ENCODE measurements at places on chromosomes 2 and 18.
A peak's percentile ranks its signal among the peaks of the same experiment; 100 is the strongest.

GRCh38 chr2:112096098-112096497, 41.0 kb downstream of the TMEM87B start:
- no peak for DNase-seq

DNA sequence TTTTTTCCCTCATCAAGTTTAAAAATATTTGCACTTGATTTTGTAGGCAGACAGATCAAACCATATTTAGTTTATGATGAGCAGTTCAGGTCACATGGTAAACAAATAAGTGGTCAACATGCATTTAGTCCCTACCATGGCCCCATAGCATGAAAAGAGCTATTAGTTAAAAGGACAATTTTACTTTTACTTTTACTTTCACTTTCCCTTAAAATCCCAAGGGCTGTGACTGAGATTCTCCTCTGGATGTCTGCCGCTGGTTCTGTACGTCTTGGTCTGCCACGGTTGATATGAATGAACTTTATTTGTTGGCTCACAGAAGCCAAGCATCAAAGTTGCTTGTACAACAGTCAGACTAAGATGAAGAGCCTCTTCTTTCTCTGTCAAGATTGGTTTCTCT, 626.2 kb upstream of the CDH7 start:
- DNase-seq, result no peak

- no peak for DNase-seq
These were observed 128.1 kb upstream of the MYCN start for GRCh38 chr2:15812187-15812780.

GRCh38 chr18:22114526-22115321, 54.7 kb upstream of the GATA6 start:
- DNase-seq, result no peak

DNA sequence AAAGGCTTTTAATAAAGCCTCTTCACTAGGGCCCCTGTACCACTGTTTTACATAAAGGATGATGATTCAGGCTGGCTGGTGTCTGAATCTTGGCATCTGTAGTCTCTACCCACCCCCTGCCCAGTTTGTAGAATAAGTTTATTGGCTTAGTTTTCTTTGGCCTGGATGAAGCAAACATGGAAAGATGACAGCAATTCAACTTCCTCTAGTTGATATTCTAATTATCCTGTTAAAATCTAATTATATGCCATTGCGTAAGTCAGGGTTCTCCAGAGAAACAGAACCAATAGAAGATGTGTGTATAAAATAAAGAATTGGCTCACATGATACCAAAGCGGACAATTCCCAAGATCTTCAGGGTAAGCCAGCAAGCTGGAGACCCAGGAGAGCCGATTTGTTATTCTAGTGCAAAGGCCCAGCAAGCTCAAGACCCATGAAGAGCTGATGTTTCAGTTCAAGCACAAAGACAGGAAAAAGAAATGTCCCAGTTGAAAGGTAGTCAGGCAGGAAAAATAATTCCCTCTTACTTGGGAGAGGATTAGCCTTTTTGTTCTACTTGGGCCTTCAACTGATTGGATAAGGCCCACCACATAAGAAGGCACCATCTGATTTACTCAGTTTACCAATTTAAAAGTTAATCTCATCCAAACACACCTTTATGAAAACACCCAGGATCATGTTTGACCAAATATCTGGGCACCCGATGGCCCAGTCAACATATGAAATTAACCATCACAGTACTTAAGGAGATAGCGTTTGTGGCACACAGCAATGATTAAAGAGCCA, 82.6 kb upstream of the LYPD1 start:
- no peak for DNase-seq

- no peak for DNase-seq
These were observed 20.9 kb downstream of the BCL2 start for GRCh38 chr18:63298400-63299365.

GRCh38 chr18:30908381-30908780, 134.2 kb downstream of the DSC3 start:
- DNase-seq, result no peak

- DNase-seq, result no peak
These were observed 27.1 kb upstream of the LBH start for GRCh38 chr2:30204281-30204680.

GRCh38 chr2:80380736-80381135, 76.2 kb upstream of the LRRTM1 start:
- DNase-seq, result peak; percentile 55

DNA sequence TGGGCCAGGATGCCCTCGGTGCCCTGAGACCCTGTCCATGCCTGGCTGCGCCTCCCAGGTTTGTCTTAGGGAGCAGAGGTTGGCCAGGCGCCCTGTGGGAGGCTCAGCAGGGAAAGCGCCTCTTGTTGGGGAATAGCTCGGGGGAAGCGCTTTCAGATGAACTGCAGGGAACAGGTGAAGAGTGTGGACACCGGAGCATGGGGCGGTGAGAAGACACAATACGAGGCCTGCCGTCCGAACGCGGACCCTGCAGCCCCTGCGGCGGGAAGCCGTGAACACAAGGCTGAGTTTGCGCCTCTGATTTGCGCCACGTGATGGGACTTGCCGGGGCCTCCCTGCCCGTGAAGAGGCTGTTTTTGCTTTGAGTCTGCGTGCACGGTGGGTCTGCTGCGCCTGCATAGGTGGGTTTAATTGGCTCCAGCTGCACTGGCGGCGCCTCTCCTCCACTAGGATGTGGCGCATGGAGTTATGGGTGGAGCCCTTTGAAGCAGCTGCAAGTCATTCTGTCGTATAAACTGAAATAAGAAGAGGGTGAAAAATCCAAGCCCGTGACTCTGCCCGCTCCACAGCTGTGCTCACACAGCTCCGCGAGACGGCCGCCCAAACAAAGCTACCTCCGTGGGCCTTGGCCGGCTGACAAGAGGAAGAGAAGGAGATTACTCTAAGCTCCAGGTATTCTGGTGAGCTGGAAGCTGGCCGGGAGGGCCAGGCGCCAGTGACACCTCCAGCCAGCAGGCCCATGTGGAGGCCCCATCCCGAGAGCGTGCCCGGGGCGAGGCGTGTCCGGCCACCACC, 103.5 kb upstream of the CTDP1 start:
- no peak for DNase-seq

- DNase-seq, result no peak
These were observed 1.2 kb downstream of the PPP1CB start for GRCh38 chr2:28752631-28753376.

DNA sequence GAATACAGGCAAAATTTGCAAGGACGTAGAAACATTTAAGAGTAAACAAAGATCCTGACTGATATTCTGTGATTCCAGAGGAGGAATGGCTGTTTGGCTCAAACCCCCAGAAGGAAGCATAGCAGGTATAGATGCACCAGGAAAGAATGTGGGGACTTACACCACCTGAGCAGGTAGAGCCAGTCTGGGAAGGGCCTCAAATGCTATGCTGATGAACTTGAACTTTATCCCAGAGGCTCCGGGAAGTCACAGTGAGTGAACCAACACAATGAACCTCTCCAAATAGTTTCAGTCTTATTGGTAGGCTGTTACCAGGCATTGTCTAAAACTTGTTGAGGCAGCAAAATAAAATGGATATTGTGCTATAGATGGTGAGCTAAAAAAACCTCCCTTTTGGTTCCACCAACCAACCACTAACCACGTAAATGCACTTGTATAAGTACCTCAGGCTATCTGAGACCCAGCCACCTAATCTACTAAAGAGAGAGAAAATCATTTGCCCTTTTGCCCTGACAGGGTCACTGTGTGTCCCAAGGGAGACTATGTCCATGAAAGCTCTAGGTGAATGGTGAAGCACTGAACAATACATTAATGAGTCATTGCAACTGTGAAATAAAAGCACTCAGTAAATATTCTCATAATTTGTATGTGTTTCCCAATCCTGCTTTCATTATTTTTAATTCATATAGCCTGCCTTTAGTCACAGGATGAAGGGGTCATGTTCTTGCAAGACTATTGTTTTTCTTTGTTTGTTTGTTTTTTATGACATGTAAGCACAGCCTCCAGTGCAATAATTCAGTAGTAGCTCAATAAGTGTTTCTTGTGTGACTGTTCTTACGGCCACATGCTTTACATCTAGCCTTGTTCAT, 911.6 kb downstream of the EPHA4 start:
- DNase-seq, result no peak

- no peak for DNase-seq
These were observed 7.4 kb downstream of the SOCS6 start for GRCh38 chr18:70296289-70296688.

- no peak for DNase-seq
These were observed 56.8 kb upstream of the CCDC85A start for GRCh38 chr2:56127010-56127409.

DNA sequence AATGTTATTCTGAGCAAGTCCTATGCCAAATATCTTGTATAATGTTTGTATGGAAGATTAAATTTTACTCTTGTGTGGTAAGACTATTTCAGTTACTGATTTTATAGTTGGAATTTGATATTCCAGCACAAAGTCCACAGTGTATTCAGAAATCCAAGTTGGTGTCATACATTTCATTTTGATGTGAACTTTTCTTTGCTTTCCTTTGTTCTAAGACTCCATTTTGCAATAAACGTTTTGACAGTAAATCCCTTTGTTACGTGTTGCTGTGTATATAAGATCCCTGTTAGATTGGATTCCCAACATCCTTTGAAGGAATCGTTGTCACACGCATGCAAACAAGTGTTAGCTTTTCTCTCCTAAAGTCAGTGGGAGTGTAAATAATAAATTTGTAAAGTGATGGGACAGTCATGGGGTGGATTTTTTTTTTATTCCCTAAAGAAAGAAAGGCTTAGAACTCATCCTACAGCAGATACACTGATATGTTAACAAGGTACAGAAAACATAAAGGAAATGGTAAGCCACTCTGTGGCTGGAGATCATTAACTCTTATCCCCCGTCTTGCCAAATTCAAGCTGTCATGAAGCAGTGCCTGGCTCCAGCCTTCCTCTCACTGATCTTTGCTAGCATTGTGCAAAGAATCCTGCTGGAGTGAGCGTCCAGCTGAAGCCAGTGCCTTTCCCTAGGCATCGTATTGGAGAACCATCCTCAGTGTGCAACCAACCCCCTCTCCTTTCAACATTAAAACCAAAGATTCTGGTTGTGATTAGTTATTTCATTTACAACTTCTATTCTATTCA, 127.6 kb upstream of the CDCA7 start:
- DNase-seq, result no peak

DNA sequence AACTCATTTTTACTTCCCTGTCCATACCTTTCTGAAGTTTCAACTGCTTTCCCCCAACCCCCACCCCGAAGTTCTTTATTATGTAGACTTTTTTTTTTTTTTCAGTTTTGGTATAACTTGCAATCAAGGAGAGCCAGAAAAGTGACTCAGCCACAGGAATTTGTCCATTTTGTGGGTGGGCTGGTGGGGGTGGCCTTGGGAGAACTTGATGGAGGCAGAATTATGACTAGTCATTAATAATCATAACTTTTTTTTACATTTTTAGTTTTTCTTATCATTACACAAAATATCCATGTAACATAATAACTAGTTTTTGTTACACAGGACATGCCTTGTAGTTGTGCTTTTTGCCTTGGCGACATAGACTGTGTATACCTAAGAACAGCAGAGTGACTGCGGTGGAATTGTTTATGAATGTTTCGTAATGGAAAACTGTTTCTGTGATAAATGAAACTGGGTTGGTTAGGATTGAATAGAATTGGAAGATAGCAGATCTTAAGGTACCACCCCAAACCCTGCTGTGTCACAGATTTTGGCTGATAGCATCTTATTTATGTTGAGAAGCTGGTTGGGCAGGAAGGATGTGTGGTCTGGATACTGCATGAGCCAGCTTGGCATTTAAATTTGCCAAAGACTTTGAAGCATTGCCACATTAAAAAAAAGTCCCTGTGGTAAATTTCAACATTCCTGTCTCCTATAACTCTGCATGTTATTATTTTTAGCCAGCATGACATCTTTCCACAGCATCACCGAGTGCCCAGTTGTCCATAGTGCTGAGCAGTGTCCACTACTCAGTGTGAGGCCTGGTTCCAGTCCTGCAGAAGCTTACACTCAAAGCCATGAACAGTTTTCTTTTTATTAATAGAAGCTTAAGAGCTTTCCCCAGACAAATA, 30.7 kb downstream of the LYPD6B start:
- DNase-seq, result peak; percentile 72

DNA sequence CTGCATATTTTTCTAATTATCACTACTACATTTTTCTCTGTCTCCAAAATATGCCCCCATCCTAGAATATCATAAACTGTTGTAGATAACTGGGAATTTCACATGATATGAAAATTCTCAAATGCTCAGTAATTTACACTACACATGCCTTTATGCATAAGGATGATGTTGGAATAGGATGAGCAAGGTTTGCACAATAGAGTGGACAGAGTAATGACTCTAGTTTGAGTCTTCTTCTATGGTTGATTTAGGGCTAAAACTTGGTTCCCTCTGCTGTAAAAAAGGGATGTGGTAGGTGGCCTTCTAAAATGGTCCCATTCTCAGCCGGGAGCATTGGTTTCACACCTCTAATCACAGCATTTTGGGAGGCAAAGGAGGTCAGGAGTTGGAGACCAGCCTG, 129.9 kb downstream of the BCL11A start:
- DNase-seq, result no peak

DNA sequence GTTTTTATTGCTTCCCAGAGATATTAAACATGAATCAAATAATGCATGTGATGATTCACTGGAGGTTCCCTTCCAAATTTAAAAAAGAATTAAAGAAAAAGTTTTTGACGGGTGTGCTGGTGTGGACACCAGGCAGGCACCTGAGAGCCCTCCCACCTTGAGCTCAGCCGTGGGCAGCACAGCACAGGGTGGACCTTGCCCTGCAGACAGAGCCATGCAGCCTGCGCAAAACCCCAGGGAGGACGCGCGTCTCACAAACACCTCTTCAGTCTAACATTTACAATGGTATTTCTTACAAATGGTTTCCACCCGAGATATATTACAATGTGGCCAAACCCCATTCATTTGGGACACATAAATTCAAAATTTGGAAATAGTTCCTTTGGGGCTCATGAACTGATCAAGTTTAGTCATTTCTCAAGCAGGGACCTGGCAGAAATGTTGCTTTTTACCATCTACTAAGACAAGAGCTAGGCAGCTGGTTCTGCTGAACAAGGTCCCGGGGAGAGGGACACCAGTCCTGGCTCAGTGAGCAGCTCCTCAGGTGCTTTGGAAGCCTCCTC, 45.4 kb downstream of the ODC1 start:
- DNase-seq, result no peak

DNA sequence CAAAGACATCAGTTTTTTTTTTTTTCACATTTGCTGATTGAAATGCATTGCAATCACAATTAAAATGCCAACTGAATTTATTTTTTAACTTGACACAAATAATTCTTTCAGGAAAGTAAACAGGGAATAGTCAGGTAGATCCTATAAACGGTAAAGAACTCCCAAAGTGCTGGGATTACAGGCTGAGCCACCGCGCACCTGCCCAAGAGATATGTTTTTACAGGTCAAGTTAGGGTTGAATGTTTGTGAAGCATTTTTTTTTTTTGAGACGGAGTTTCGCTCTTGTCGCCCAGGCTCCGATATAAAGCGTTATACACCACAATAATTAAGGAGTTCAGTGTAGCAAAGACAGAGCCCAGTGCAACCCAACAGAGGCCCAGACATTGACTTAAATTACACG, 15.1 kb downstream of the ITM2C start:
- DNase-seq, result no peak

GRCh38 chr2:4139316-4139715, 435.9 kb downstream of the DCDC2C start:
- DNase-seq, result no peak

- no peak for DNase-seq
These were observed 63.3 kb downstream of the TGOLN2 start for GRCh38 chr2:85264471-85264870.

- DNase-seq, result peak; percentile 29
These were observed 38.8 kb upstream of the BMP10 start for GRCh38 chr2:68909793-68910674.

GRCh38 chr2:205438241-205438640, 244.1 kb upstream of the NRP2 start:
- no peak for DNase-seq

GRCh38 chr2:10022966-10023662, 20.2 kb upstream of the KLF11 start:
- DNase-seq, result no peak
